ENCODE measurements at places on chromosomes 7 and 10. TPM values are rescaled to one million over a fixed set of nuclear protein-coding genes. Genes with fewer than 3 reads are reported as not detected.

Gene C10orf67
- total RNA-seq, result 0.26 TPM

- no peak for DNase-seq
These were observed 95.8 kb upstream of the SH2B2 start for GRCh38 chr7:102190776-102191350.

- peak; percentile 83 for DNase-seq
These were observed 153.7 kb downstream of the NRBF2 start for GRCh38 chr10:63286754-63287264.

GRCh38 chr10:33623669-33624068, 289.2 kb upstream of the NRP1 start:
- no peak for DNase-seq

DNA sequence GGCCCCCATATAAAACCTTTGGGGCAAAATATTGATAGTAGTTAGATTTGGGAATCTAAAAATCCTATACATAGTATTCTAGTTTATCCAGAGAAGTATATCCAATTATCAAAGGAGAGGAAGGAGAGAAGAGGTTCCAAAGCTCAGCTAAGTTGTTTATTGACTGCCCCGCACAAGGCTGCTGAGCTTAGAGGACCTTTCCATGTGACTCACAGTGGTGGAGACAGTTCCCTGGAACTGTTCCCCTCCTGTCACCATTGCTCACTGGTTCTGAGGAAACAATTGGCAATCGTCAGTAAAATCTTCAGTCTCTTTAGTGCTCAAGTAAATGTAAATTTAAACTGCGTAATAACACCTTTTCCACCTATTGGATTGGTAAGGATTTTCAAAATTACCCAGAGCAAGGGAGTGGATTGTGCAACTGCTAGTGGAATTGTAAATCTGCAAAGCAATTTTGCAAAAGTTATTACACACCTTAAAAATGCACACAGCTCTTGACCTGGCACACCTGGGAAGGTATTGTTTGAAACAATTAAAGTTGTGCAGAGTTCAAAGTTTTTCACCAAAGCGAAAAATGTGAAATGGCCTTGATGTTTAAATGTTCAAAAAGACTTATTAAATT, 63.1 kb downstream of the EEPD1 start:
- DNase-seq, result no peak

Gene GPR37
- 3.7 TPM for total RNA-seq

Gene ASIC3
- under 0.01 TPM for total RNA-seq

- DNase-seq, result no peak
These were observed 213.9 kb upstream of the SH2B2 start for GRCh38 chr7:102072636-102073209.

GRCh38 chr7:26626156-26626555, 238.2 kb downstream of the SKAP2 start:
- no peak for DNase-seq

Gene PRF1
- total RNA-seq, result not detected

- peak; percentile 38 for DNase-seq
These were observed 158.6 kb downstream of the SNX13 start for GRCh38 chr7:17781491-17782215.

GRCh38 chr10:62894156-62894555, 78.0 kb upstream of the EGR2 start:
- no peak for DNase-seq

- DNase-seq, result no peak
These were observed 6.0 kb downstream of the ZMIZ1 start for GRCh38 chr10:79074732-79075131.

DNA sequence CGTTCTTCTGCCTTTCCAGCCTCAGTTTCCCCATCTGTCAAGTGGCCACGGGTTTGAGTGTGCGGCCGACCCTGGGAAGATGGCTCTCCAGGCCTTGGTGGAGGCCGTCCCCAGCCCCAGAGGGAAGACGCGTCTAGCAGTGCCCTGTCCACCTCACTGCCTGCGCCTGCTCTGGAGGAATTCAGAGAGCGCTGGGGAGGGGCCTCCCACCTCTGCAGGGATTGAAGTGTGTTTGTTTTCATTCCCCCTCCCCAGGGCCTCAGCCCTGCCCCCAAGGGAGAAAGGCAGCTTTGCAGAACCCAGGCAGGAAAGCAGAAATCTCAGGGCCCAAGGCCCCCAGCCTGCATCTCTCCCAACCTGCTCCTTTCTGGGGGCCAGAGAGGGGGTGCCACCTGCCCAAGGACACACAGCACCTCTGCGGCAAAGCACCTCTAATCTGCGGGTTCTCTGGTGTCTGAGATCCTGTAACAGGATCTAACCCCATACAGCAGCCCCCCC, 91.0 kb downstream of the MICALL2 start:
- no peak for DNase-seq

GRCh38 chr10:86301971-86302370, 64.6 kb downstream of the GRID1 start:
- DNase-seq, result no peak

DNA sequence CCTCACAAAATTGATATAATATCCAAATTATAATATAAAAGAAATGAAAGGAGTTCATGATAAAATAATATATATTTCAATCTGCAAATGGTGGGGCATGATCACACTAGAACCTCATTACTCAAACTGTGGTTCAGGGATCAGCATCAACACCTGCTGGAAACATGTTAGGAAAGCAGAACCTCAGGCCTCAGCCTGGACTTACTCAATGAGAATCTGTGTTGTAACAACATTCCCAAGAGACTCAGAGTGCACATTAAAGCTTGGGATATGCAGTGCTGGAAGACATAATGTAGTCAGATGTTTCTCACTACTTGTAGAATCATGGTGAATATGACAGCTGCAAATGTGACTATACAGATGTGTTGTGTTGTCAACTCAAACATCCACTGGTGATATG, 81.7 kb upstream of the ITPRID1 start:
- peak; percentile 58 for DNase-seq

Gene GHRHR
- not detected for total RNA-seq

Data from bronchial epithelial cell (primary cell).